Neural progenitor cell (in vitro differentiated cells): ENCODE measurements at places on chromosomes 2 and 18. TPM values are rescaled to one million over a fixed set of nuclear protein-coding genes. Genes with fewer than 3 reads are reported as not detected.

DNA sequence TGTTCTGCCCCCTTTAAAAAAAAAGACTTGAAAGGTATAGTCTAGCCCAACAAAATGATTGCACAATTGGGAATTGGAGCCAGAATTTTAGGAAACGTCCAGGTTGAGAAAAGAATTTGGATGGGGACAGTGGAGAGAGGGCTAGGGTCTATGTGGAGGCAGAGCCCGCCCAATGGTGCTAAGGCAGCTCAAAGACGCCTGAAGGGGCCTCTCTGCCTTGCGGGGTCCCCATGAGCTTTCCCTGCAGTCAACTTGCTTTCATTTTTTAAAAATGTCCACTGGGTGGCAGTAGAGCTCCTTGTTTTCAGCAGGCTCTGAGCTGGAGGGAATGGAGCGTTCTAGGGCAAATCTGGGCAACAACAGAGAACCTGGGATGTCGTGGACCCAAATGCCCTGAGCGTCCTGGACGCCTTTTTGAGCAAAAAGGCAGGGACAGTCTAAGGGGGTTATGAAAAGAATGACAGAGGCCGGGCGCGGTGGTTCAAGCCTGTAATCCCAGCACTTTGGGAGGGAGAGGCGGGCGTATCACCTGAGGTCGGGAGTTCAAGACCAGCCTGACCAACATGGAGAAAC, 40.2 kb upstream of the ITM2C start:
- DNase-seq = peak; percentile 87

- no peak for DNase-seq
These were observed 233.8 kb upstream of the SPRED2 start for GRCh38 chr2:65666156-65666725.

DNA sequence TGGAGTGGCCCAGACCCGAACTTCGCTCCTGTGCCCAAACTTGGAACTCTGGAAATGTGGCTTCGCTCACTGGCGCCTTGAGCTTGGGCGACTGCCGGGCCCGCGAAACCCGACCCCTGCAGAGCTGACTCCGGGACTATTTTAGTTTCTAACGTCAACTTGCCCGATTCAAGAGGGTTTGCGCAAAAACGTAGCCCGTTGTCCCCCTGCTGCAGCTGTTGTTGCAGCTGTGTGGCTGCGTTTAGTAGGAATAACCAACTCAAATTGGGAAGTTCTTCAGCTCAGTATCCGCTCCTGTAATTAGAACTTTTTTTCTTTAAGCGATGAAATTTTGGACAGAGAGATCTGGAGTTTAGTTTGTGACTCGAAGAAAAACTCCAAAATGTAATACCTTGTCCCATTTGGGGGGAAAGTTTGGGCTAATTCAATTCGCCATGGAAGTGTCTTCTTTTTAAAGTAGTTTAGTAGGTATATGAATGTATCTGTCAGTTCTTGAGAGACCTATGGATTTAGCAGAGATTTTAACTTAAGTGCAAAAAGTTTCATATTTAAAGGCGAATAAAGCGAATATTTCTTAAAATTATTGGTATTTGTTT, 559 bp downstream of the MYL12A start:
- peak; percentile 64 for DNase-seq

DNA sequence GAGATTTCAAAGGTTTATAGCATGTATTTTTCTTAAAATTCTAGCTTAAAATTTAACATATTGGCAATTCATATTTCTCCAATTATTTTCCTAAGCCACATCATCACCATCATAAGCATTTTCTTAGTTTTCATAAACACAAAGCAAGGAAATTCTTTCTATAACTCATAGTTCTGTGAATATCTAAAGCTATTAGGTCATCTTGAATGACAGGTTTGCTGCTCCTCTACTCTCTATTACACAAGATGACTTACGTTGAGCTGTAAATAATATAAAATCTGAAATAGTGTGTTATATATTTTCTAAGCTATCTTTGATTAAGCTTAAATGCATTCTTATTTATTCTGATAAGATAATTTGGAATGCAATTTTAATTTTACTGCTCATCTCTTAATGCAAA, 984.6 kb upstream of the CNTNAP5 start:
- no peak for DNase-seq

- no peak for DNase-seq
These were observed 1.4 kb upstream of the KCNK3 start for GRCh38 chr2:26691161-26691560.

DNA sequence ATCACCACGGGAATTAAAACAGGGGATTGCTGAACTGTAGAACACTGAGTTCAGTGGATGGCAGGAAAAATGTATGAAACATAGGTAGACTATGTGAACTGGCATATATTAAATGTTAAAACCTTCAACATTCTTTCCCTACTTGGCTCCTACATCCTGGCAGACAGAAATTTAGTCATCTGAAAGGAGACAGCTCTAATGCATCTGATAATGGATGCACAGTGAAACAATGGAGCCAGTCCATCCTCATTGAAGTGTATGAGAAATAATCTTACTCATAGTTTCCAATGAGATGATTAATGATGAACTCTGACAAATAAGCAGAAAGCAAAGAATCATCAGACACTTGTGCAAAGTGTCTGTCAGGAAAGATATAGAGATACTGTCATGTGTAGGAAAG, 1629.7 kb upstream of the TMEFF2 start:
- DNase-seq = no peak

DNA sequence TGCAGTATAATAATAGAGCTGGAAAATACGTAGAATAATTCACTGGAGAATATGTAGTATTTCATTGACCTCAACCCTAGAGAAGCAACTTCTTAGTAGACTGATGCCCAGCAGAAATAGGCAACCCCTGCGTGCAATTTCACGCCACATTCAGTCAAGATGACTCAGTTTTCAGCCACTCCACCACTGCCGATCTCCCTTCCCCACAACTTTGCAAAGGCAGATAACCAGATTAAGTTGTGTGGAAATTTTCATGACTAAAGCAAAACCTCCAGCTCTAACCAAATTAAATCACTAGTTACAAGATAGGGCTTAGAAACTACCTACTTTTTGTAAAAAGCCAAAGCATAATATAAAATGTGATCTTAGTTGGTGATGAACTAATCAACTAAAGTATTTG, 63.3 kb upstream of the STK17B start:
- DNase-seq = no peak

GRCh38 chr2:145402706-145403277, 882.9 kb upstream of the ZEB2 start:
- no peak for DNase-seq

The DYSF gene
- total RNA-seq = 0.39 and 1.1 TPM in 2 replicates

The POMC gene
- not detected in 2 replicates for total RNA-seq

DNA sequence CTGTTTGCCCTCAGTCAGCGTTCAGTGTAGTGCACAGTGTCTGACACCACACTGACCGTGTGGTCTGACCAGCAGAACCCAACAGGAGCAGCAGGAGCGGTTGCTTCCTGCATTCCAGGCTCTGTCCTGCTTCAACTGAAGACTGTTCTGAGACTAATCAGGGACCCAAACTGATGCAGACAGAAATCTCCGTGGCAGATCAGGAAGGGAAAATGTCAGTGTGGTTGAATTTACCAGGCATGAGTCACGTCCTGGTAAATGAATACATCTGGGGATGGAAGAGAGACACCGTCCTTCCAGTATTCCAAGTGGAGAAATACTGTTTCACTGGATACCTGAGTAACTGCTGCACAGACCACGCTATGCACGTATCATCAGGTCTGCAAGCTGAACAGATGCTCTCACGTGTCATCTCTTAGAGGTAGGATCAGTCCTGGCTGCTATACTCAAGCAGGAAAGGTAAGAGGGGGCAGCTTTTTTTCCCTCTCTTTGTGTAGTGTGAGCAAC, 223.6 kb upstream of the EPAS1 start:
- no peak for DNase-seq

The DSC2 gene
- 11.9 and 16.0 TPM in 2 replicates for total RNA-seq

The IMMT gene
- 71.3 and 93.3 TPM in 2 replicates for total RNA-seq

DNA sequence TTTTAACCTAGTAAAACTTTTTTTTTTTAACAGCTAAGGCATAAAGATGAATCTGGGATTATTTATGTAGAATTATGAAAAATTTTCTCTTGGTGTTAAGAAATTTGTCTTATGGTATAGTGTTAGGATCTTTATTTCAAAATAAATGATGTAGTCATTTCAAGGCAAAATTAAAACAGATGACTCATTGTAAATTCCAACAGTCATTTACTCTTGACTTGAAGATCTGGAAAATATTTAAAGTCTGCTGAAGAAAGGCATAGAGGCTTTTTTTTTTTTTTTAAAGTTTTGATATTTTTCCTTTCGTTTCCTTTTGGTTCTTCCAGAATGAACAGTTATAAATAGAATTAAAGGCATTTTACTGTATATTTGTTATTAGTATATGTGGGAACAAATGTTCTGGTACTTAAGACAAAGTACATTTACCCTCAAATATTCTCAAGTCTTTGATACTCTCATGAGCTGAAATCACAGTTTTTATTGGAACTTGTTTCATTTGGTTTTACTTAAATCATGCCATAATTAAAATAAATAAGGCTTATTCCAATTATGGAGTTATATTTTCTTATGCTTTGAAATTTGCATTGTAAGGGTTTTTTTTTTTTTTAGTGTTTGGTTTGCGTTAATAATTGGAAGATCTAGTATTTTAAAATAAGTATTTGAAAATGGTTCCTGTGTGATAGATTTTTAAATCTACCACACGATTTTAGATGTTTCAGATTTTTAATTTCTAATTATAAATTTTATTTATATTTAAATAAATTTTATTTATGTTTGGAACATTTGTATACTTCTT, 29.9 kb downstream of the GLS start:
- DNase-seq = no peak

DNA sequence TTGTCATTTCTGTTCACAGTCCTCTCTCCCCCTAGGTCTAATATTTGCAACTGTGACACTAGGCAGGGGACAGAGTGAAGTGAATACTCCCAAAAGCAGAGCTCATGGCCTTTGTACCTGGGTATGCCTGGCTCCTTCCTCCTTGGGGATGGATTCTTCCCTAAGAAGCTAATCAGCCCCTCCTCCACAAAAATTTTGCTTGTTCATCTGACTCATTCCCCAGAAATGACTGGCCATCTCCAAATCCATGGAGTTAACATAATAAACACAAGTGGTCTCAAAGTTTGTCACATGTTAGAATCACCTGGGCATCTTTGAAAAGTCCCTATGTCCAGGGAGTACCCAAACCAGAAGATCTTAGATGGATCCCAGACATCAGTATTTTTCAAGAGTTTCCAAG, 65.3 kb downstream of the SUCLG1 start:
- no peak for DNase-seq

DNA sequence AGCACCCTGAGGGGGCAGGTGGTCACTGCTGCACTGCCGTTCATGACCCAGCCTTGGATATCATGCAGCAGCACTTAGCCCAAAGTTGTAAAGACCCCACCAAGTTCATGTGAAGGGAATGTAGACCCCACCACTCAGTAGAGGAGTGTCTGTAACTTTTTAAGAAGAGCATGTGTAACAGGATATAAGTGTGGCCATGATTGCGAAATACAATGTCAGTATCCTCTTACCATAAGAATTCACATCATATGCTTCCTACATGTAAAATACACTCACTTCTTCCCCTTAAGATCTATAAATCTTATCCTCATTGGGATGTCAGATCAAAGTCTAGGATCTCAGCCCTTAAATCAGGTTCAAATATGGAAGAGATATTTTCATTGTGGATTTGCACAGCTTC, 276.9 kb downstream of the PTPRM start:
- no peak for DNase-seq

The MTCL1 gene
- 36.9 and 38.7 TPM in 2 replicates for total RNA-seq

The SERPINB11 gene
- total RNA-seq = not detected in 2 replicates

The MAP4K4 gene
- total RNA-seq = 91.9 and 99.2 TPM in 2 replicates

- DNase-seq = no peak
These were observed 97.1 kb upstream of the RBMS1 start for GRCh38 chr2:160590664-160591063.

The KCNF1 gene
- total RNA-seq = 0.15 TPM in 1 of 2 replicates, not detected in the other

- no peak for DNase-seq
These were observed 67.3 kb downstream of the CLHC1 start for GRCh38 chr2:55164534-55165480.

The LONRF2 gene
- total RNA-seq = 0.34 and 0.37 TPM in 2 replicates
